ENCODE measurements at places on chromosomes 5 and 9. TPM values are rescaled to one million over a fixed set of nuclear protein-coding genes. Genes with fewer than 3 reads are reported as not detected.

DNA sequence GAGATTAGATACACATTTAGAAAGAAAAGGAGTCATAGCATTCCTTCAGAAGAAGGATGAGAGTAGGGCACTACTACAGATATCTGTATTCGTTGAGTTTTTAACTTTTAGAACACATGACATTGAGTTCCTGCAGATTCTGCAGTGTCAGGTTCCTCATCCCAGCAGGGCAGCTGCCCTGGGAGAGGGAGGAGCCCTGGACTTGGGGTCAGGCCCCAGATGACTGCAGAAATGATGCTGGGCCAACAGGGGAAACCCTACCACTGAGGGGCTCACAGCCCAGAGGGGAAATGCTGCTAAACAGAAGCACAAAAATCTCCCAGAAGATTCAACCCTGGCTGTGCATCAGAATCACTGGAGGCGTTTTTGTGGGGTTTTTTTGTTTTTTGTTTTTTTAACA lies 68.9 kb upstream of the TAF1L start:
- H3K27me3 ChIP-seq = no peaks in the 10 kb centered on the region
- H3K4me1 ChIP-seq = no peaks in the 10 kb centered on the region
- no peak for DNase-seq
- H3K27ac ChIP-seq = no peak overlapping the region
- no peaks in the 10 kb centered on the region for H3K36me3 ChIP-seq

DNA sequence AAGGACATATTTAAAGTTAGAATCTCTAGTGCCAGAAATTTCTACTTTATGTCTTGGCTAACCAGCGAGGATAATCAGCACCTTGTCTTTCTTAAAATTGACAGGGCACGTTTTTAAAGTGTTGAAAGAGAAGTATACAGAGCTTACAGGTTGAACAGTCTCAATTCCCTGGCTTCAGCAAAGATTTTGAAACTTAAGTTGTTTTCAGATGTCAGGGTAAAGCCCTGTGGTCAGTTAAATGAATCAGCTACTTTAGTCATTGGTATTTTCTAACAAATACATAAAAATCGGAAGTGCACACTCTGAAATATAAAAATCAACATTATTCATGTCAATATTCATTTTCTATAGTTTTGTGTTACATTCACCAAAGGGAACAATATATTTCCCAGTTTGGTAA lies 29.1 kb downstream of the SNCAIP start:
- H3K27me3 ChIP-seq = no peaks in the 10 kb centered on the region
- H3K36me3 ChIP-seq = no peaks in the 10 kb centered on the region
- no peaks in the 10 kb centered on the region for H3K4me1 ChIP-seq

The FREM1 gene
- total RNA-seq = not detected

The OR1Q1 gene
- not detected for total RNA-seq

The FST gene
- 0.13 TPM for total RNA-seq

DNA sequence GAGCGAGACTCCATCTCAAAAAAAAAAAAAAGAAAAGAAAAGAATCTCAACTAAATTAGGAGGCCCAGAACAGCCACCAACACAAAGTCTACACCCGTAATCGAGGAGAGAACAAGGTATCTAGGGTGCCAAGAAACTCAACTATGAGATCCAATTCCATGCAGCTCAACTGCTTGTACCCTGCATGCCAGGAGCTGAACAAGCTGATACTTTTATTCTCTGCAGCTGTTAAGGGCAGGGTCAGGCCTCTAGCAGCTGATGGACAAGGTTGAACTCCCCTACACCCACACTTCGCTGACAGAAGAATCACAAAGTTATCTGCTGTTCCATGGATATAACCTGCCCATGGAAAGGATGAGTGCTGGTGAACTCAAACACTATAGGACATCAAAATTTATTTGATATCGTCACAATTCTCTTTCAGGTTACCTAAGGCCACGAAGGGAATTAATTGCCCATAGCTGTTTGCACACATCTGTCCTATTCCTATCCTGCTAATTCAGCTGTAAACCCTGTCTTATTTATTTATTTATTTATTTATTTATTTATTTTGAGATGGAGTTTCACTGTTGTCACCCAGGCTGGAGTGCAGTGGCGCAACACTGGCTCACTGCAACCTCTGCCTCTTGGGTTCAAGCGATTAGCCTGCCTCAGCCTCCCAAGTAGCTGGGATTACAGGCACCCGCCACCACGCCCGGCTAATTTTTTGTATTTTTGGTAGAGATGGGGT lies 20.7 kb downstream of the UBAP2 start:
- no peak overlapping the region for H3K27ac ChIP-seq
- H3K27me3 ChIP-seq = no peaks in the 10 kb centered on the region
- H3K4me1 ChIP-seq = no peaks in the 10 kb centered on the region
- no peak overlapping the region for H3K4me3 ChIP-seq

DNA sequence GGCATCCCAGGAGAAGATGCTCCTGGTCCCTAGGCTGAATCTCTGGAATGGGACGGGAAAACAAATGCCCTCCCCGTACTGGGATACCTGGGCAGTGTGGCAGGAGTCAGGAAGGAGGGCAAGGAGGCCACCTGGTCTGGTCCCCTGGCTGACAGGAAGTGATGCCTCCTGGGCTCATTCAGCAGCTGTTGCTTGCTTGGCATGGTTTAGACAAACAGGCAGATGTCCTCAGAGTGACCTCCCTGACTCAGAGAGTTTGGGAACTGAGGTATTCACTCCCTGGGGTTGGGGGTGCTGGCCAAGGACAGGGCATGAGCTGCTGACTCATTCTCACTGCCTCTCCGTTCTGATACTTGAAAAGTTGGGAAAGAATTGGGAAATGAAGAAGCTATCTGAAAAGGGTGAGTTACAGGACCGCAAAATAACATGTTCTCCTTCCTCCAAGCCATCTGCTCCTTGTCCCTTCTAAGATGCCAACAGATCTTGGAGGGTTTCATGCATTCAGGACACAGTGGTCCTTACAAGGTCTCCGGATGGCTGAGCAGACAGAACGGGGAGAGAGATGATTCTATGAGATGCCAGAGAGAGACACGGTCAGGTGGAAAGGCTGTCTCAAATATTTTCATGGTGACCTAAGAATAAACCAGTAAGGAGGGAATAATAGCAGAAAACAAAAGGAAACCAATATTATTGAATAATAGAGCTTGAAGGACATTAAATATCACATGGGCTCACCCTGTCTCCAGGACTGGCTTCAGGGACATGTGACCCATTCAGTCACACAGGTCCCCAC lies 534.5 kb downstream of the BNC2 start:
- H3K4me1 ChIP-seq = no peaks in the 10 kb centered on the region
- no peak for DNase-seq
- no peak overlapping the region for H3K27ac ChIP-seq
- no peak overlapping the region for H3K4me3 ChIP-seq

All from CD8-positive, alpha-beta memory T cell (primary cell).